Upper lobe of left lung (tissue), 6 donors: ENCODE measurements at places on chromosomes 12 and 14.
A peak's percentile ranks its signal among the peaks of the same experiment; 100 is the strongest.

DNA sequence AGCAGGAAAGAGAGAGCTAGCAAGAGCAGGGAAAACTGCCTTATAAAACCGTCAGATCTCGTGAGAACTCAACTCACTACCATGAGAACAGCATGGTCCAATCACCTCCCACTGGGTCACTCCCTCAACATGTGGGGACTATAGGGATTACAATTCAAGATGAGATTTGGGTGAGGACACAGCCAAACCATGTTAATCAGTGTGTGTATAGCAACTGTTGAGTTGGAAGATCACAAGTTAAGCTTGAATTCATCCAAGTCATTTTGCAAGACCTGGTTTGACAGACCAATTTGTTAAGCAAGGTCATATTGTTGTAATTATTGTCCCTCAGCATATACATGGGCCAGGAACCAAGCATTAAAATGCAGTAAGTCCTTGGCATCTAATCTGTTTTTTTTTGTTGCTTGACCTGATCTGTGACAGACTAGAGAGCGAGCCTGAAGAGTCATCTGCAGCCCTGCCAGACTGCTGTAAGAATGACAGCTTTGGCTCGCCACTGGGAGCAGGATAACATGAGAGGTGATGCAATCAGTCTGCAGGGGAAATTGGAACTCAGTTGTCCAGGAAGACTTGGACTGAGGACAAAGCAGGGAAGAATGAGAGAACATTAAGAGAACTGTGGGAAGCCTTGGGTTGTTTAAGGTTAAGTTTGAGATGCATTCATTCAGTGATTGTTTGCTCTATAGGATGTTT, 297.6 kb upstream of the SEL1L start:
- no peak for DNase-seq

GRCh38 chr12:49794021-49794420, 34.2 kb downstream of the NCKAP5L start:
- no peak for DNase-seq

DNA sequence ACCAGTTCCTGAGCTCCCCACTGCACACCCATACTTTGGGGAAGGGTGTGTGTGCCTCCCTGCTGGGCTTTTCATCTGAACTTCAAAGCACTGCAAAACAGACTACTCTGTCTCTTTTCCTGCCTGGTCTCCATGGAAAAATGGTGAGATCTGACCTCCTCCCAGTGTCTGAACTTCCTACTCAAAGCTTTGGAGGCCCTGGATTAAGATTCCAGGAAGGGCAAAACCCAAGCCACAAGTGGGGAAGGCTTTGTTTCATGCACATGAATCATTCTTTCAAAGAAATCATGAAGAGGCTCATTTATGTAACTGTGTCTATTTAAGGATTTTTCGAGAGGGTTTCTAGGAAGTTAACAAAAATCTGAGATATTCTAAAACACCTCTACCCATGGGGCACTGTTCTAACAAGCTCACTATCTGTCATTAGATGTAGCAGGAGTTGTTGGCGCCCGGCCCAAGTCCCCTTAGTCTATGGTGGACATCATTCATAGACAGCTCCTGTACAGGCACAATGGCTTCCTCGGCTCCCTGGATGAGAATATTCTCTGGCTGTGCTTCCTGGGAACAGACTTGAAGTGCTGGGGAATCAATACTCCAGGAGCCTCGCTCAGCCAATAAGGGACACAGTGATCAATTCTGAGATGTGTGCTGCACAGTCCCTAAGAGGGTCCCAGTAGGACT, 224.0 kb downstream of the KTN1 start:
- DNase-seq, result no peak

- DNase-seq, result no peak
Observed at GRCh38 chr14:56844406-56845002, 34.2 kb upstream of the OTX2 start.

DNA sequence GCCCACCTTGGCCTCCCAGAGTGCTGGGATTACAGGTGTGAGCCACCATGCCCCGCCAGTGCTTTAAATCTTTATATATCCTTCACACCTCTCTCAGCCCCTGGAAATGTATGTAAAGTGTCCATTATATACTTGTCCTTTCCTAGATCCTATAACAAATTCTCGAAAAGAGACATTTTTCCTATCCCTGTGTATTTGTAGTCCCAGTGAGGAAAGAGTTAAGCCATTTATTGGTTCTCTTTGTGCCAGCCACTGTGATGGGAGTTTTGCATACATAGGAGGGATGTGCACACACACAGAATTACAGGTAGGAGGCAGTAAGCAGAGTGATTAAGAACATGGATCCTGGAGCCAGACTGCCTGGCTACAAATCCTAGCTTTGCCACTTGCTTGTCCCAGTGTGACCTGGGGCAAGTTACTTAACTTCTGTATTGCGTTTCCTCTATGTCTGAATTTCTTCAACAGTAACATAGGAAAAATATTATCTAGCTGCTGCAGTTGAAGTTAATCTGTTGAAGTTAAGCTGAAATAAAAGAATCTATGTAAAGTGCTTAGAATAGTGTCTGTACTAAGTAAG, 2.1 kb upstream of the RABGGTA start:
- DNase-seq, result peak; percentile 43

GRCh38 chr14:69701291-69701690, 65.7 kb upstream of the SRSF5 start:
- no peak for DNase-seq

- DNase-seq, result no peak
Observed at GRCh38 chr14:68182492-68182891, 362.9 kb downstream of the RAD51B start.

DNA sequence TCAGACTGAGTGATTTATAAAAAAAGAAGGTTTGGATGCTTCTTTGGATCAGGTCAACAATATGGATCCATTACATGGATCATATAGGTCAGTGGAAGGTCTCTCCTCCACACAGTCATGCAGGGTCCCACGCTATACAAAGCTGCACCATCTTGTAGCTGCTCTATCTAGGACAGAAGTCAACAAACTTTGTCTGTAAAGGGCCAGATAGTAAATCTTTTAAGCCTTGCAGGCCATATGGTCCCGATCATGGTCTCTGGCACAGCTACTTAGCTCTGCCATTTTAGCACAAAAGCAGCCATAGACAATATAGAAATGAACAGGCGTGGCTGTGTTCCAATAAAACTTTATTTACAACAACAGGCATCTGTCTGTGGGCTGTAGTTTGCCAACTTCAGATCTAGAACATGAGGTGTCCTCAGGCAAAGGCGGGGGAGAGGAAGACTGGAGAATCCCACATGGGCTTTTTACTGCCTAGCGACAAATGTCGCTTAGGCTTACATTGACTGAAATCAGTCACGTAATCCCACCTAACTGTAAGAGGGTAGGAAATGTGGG, 36.7 kb downstream of the TMEM233 start:
- no peak for DNase-seq

GRCh38 chr14:30299915-30300314, 259.0 kb upstream of the G2E3 start:
- DNase-seq, result no peak

DNA sequence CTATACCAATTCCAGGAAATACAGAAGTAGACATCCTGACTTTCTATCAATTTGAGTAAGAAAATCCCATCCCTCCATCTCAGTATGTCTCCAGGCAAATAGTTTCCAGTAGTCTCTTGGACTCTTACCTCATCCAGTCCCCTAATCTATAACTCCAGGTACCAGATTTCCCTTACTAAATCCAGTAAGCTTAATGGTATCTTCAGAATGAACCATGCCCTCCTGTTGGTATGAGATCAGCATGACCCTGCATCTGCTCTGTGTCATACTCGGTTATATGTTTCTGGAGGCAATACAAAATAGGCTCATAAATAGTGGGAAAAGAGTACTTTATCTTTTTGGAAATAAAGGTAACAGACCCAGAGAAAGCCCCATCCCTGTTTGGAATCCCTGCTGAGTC, 18.4 kb downstream of the PIGH start:
- DNase-seq, result no peak

- no peak for DNase-seq
Observed at GRCh38 chr14:71574976-71575375, 357.3 kb upstream of the RGS6 start.

- DNase-seq, result peak; percentile 21
Observed at GRCh38 chr12:68279227-68280054, 26.0 kb upstream of the IL22 start.

- no peak for DNase-seq
Observed at GRCh38 chr14:100785626-100786025, 40.3 kb upstream of the MEG3 start.

DNA sequence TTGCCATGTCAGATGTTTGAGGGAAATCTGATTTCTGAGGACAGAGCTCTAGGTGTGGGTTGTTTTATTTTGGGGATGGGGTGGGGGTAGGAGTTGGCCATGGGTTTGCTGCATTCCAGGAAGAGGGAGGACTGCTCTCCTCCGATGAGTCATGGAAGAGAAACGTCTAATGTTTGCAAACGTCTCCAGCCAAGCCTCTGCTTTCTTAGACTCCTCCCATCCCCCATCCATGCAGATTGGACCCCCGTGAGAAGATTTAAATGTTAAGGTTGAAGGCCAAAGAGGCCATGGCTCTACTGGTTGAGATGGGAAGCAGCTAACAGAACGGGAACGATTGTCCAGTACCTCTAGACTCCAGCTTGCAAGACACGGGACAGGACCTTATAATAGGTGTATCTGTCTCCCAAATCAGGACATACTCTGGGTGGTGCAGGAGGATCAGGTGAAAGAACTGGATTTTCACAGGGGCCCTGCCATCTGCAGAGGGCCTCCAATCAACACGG, 11.4 kb upstream of the ATP2A2 start:
- DNase-seq, result no peak

DNA sequence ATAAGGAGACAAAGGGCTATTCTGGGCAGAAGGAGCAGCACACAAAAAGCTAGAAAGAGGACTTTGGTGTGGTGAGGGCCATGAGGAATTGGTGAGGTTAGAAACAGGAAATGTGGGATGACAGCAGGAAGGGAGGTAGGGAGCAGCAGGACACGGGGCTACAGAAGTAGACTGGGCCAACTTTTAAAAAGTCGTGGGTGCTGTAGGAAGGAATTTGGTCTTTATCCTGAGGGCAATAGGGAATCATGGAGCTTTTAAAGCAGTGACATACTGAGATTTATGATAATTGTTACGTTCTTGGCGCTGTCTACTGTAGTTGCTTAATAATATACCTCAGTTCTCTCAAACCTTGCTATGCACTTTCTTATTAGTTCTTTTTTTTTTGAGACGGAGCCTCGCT, 8.2 kb upstream of the CHURC1 start:
- no peak for DNase-seq

GRCh38 chr14:34872822-34873588, 2.2 kb downstream of the BAZ1A start:
- DNase-seq, result no peak

DNA sequence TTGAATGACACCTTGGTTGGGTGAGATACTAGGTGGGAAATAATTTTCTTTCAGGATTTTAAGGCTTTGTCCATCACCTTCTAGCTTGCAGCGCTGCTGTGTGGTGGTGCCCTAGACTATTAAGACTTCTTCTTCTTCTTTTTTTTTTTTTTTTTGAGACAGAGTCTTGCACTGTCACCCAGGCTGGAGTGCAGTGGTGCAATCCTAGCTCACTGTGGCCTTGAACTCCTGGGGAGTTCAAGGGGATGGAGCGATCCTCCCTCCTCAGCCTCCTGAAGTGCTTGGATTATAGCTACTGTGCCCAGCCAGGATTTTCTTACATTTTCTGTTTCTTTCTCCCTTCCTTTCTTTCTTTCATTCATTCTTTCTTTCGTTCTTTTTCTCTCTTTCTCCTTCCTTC, 10.3 kb upstream of the MTA1 start:
- no peak for DNase-seq

DNA sequence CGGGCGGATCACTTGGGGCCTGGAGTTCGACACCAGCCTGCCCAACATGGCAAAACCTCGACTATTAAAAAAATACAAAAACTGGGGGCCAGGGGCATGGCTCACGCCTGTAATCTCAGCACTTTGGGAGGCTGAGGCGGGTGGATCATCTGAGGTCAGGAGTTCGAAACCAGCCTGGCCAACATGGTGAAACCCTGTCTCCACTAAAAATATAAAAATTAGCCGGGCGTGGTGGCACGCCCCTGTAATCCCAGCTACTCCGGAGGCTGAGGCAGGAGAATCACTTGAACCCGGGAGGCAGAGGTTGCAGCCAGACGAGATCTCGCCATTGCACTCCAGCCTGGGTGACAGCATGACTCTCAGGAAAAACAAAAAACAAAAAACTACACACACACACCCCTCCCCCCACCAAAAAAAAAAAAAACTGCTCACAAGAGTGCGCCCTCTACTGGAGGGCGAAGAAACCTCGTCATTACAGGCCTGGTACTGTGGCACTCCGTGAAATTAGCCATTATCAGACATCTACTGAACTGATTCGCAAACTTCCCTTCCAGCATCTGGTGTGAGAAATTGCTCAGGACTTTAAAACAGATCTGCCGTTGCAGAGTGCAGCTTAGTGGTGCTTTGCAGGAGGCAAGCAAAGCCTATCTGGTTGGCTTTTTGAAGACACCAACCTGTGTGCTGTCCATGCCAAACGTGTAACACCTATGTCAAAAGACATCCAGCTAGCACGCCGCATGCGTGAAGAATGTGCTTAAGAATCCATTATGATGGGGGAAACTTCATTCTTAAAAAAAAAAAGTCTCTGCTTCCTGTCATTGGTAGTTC, 7.7 kb downstream of the PPP1R3E start:
- DNase-seq, result no peak

- no peak for DNase-seq
Observed at GRCh38 chr14:33966276-33966675, 15.4 kb upstream of the EGLN3 start.

DNA sequence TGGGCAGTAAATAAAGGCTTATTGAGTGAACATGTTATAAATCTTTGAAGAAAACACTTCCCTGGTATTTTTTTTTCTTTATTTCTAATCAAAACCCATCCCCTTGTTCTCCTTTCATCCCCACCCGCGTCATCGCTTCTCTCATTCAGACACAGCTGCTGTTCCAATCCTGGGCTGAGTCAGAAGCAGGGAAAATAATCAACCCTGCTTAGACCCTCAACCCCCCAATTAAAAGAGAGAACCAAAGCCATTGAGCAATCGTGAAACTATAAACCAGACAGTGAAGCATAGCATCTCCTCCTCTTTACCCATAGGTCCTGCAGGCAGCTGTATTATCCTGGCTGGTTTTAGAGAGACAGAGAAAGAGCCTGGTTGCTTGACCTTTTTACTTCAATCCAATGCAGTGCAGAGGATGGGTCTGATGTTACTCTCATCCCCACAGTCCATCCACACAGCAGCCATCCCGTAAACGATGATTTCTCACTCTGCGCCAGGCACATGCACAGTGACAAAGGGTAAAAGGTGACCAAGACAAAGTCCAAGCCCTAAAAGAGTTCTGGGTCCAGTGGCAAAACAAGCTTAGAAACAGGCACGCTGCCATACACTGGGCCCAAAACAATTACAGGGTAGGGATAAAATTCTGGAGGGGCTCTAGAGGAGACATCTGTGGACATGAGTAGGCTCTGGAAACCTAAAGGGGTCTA, 238.3 kb downstream of the GALC start:
- no peak for DNase-seq
